ENCODE measurements at places on chromosomes 6 and 20. TPM values are rescaled to one million over a fixed set of nuclear protein-coding genes. Genes with fewer than 3 reads are reported as not detected.

DNA sequence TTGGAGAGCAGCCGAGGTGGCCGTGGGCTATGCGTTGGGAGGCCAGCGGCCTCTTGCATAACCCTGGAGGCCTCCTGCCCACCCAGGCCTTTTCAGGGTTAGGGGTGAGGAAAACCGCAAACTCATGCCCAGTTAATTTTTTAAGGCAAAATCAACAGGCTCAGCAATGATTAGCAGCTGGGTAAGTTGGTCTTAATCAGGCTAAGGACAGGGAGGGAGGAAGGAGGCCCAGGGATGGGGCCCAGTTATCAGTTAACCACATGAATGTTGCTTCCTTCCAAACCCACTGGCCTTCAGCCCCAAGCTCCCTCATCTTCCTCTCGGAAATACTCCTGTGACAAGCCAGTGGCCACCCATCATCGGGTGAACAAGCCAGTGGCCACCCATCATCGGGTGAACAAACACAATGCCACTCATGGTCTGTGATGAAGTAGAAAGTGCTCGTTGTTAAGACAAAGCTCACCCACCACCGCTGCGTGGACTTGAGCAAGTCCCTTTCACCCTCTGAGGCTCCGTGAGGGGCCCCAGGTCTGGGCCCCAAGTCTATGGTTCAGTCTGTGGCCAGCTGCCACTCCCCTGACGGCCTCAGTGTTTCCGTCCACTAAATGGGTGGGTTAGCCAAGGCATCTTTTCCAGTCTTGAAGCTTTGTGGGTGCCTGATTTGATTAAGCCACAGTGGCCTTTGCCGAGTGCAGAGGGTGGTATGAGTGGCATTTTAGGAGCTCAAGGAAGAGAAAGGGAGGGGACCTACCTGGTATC, 39.4 kb downstream of the HNF4A start:
- DNase-seq, result no peak

DNA sequence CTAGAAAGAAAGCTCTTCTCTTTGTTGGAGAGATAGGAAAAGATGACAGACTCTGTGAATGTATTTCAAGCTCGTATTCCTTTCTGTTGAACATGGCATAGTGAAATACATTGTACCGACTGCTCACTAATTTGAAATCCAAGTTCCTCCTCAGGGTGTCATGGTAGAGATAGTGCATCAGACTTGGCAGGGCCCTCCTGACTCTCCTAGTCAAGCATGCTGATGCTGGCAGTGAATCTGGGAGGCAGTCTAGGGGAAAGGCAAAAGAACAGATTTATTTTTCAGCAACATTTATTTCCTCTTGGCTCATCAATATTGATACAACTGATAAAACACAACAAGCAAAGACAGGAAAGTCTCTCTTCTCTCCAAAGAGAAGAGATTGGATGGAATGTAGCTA, 356.3 kb upstream of the IRAK1BP1 start:
- DNase-seq, result no peak

- no peak for DNase-seq
Measured at GRCh38 chr6:109816452-109817374, 125.6 kb downstream of the FIG4 start.

GRCh38 chr6:38907264-38907663, 141.3 kb upstream of the GLP1R start:
- no peak for DNase-seq

DNA sequence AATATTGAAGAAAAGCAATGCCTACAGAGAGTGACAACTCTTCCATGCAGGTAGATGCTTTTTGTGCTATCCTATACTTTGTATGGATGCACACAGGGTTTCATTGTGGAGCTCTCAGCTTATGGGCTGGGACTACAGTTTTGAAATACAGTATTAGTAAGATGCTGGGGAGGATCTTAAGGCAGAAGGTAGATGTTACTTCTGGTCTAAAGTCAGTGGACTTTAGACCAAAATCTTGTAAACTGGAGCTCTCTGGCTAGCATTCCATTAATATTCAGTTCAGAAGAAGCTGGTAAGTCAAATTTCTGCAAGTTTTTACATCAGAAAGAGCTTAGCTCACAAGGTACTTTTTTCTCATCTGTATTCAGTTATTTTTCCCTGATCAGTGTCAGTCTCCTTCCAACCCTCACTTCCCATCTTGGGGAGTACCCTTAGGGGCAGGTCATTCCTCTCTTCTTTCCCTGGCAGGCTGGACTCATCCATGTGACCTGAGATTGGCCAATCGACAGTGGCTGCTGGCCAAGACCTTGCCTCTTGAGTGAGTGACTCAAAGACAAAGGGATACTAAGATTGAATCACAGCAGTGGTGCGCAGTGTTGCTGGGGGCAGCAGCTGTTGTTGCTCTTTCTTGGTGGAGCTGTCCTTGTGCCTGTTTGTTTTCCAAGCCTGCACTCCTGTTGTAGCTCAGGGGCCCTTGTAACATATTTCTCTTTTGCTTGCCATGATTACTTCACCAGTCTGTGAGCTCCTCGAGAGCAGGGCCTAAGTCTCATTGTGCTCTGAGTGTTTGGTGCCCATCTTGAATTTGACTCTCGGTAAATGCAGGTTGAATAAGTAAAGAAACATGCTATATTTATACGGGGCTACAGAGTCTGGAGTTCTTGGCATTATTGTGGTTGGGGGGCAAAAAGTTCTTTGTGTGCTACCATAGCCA, 2.8 kb upstream of the PHF20 start:
- DNase-seq, result peak; percentile 94

DNA sequence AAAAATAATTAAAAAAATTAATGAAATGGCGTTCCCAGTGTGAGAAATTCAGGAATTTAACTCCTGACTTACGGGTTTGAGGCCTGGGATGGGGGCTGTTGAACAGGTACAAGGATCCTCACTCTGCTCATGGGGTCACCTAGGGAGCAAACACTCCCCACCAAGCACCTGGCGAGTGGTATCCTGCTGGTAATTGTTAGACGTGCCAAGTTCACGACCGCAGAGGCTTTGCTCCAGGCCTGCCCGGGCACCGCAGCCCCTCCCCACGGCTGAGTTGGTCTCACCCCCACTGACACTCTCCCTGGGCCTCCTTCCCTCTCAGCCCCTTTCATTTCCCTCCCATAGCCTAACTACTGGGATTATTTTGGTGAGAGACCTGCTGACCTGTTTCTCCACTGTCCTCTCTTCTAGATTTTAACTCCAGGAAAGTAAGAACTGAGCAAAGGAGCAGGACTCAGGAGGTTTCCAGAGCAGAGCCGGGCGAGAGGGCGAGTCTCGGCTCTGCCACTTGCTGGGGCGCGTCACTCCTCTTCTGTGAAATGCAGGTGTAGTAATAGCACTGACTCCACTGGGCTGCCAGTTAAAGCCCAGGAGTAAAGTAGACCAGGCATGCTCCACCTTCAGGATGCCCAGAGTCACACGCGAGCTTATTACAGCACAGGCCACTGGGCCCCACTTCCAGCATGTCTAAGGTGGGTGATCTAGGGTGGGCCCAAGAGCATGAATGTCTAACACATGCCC, 22.8 kb downstream of the BMP7 start:
- no peak for DNase-seq

- no peak for DNase-seq
Measured at GRCh38 chr6:123844011-123844410, 40.3 kb downstream of the NKAIN2 start.

DNA sequence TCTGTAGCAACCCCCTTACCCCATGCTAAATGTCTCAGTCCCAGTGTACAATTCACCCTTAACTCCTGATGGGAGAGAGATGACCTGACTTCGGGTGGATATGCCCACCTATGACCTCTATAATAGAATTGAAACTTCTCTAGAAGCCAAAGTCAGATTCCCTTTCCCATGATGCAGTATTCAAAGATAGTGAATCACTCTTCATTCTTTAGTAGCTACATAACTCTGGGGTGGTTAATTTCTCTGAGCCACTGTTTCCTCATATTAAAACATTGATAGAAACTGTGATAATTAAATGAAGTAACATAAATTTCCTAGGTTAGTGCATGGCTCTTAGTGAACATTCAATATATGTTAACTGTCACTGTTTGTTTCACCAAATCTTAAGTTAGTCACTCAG, 500.4 kb downstream of the COL12A1 start:
- no peak for DNase-seq

- DNase-seq, result no peak
Measured at GRCh38 chr6:85594197-85594930, 706 bp upstream of the SNX14 start.

DNA sequence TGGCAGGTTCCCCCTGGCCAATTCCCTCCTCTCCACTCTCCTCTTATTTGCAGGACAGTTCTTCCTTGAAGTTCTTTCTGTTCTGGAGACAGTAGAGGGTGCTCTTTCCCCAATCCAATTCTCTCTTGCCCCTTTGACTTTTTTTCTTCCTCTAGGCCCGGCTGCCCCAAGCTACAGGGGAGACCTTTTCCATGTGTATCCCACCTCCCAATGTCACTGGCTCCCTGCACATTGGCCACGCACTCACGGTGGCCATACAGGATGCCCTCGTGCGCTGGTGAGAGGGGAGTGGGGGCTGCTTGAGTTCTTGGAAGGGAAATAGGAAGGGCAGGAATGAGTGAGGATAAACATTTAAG, 1.5 kb downstream of the VARS2 start:
- DNase-seq, result peak; percentile 66

GRCh38 chr20:62601172-62601571, 41.1 kb upstream of the SLCO4A1 start:
- DNase-seq, result no peak

GRCh38 chr6:169237496-169238134, 16.0 kb downstream of the THBS2 start:
- no peak for DNase-seq

- DNase-seq, result no peak
Measured at GRCh38 chr6:29994826-29995225, 52.5 kb downstream of the HLA-A start.

GRCh38 chr20:62238569-62239277, 402 bp downstream of the OSBPL2 start:
- DNase-seq, result no peak

- DNase-seq, result no peak
Measured at GRCh38 chr6:5337573-5337972, 76.3 kb downstream of the FARS2 start.

GRCh38 chr6:132122176-132122575, 171.0 kb upstream of the CCN2 start:
- DNase-seq, result no peak

DNA sequence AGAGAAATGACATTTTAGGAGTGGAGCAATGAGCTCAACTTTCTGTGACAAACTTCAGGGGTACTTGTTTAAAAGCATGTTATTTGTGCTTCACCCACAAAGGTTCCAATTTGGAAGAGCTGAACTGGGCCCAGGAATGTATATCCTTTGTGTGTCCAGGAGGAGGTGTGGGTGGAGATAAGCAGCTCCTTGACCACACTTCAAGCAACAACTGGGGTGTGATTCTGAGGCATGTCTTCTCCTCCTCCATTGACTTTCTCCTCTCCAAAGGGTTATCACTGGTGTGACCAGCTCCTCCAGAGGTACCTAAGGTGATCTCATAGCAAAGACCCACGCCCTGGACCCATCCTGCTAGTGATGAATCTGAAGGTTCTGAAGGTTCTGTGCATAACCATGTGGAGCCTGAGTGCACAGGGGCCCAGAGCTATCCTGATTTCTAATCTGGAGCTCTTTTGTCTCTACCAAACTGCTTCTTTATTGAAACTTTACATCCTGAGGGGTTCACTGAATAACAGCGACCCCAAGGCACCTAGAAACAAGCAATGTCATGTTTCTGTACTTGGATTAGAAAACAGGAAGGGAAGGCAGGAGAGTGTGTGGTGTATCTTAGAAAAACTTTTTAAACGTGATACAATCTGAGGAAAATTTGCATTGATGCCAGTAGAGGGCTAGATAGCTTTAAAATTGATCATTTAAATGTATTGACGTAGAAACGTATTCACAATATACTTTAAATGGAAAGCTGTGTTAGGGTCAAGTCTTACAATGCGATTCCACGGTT, 60.9 kb upstream of the CD93 start:
- DNase-seq, result no peak

DNA sequence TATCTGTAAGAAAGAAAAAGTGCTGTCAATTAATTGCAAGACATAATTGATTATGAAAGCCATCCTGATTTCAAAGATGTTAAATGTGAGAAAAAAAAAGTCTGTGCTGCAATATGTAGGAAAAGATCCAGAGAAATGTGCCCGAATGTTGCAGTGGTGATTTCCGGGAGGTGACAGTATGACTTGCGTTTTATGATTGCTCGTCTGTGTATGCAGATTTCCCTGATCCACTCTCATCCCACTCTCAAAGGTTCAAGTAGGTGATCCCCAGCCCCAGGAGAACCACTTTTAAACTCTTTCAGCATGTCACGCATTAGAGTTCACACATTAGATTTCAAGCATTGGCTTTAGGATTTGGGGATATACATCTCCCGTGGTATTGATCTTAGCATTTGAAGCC, 57.8 kb downstream of the TPD52L1 start:
- DNase-seq, result no peak

RXRB gene
- total RNA-seq, result 21.4 TPM

DNMT3B gene
- total RNA-seq, result 3.7 TPM

PROCR gene
- 21.8 TPM for total RNA-seq

SAPCD1 gene
- total RNA-seq, result 0.27 TPM

VWA7 gene
- 0.34 TPM for total RNA-seq

DEFB125 gene
- not detected for total RNA-seq

TGM3 gene
- not detected for total RNA-seq

FIG4 gene
- 12.0 TPM for total RNA-seq

KIAA1755 gene
- total RNA-seq, result 0.30 TPM

LKAAEAR1 gene
- not detected for total RNA-seq
